ENCODE measurements at places on chromosomes 2 and 18.

DNA sequence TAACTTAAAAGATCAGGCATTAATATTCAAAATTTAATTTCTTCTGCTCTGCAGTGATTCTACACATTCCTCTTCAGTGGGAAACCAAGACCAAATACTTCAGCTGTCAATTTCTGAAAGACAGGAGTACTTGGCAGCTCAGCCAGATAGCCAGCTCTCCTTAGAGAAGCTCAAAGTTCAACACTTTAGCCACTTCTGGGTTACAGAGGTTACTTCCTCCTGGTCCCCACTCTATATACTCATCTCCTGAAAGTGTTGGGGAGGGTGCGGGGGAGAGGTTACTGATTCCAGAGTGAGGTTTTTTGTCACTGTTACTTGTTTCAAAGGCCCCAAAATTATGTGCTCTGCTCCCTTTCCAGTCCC, 4.1 kb downstream of the CYTIP start:
- DNase-seq: no peak

GRCh38 chr2:20453087-20453486, 6.2 kb downstream of the RHOB start:
- DNase-seq: no peak

- DNase-seq: no peak
These were observed 71.5 kb downstream of the KIAA1328 start for GRCh38 chr18:36900466-36900865.

DNA sequence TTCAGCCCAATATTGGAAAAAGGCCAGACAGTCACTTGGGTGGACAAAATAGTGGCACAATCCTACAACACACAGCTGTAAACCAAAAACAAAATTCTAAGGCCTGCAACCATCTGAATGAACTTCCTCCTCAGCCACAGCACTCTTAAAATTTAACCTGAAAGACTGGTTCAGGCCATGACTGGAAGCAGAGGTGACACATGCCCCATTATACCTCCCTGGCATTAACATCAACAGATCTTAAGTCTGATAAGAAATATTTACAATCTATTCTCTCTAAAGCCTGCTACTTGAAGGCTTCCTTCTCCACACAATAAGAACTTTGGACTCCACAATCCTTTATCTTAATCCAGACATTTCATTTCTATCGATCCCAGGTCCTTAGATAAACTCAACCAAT, 192.4 kb upstream of the LRP1B start:
- no peak for DNase-seq

DNA sequence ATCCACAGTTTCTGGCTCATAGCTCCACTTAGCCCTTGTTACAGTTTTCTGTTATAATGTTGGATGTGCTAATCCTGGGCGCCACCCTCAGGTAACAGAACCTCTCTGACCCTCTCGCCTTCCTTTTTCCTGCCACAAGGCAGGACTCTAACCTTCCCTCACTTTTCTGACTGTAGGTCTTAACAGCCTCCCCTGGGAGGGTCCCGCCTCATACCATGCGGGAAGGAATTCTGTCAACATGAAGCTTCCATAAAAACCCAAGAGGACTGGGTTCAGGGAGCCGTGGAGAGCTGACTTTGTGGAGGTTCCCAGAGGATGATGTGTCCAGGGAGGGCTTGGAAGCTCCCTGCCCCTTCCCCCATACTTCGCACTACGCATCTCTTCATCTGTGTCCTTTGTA, 11.9 kb upstream of the RAB17 start:
- no peak for DNase-seq

DNA sequence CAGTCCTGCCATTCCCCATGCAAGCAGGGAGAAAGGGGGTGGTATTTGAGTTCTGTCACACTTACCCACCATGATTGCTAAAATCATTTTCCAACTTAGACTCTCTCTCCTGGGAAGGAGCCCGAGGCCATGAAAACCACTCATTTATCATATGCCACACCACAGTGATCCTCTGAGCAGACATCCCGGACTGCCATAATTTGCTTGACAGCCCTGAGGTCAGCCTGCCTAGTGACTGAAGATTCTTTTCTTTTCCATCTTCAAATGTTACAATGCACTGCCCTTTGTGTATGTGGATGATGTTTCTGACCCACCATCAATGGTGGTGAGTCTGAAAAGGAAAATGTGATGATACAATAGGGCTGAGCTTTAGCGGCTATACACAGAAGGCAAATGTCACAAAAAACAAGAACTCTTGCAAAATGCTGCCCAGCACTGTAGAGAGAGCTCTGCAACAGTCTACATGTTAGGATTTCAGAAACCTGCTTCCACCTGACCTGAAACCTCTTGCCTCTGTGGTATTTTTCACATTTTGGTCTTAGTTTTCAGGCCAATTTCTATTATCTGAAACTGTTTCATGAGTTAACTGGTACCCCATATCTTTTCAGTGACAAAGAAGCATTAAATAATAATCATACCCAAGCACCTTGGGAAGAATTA, 272.8 kb downstream of the ZNF385B start:
- DNase-seq: no peak

GRCh38 chr18:48348739-48349138, 60.4 kb downstream of the ZBTB7C start:
- no peak for DNase-seq

DNA sequence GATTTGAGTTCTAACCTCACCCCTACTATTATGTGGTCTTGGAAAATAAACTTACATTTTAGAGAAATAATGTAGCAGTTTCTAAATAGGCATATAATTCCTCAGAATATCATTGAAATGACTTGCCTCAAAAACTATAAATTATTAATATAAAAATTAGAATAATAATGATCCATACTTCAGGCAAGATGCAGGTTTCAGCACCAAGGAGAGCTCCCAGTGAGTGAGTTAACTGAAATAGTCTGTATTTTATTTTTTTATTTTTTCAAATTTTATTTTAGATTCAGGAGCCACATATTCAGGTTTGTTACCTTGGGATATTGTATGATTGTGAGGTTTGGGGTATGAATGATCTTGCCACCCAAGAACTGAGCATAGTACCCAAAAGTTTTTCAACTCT, 472.2 kb upstream of the DCC start:
- DNase-seq: no peak

- no peak for DNase-seq
These were observed 8.2 kb upstream of the POTEE start for GRCh38 chr2:131201098-131201497.

- no peak for DNase-seq
These were observed 560.9 kb upstream of the PKDCC start for GRCh38 chr2:41486948-41487347.

- DNase-seq: no peak
These were observed 79.6 kb upstream of the B3GNT7 start for GRCh38 chr2:231315896-231316295.

DNA sequence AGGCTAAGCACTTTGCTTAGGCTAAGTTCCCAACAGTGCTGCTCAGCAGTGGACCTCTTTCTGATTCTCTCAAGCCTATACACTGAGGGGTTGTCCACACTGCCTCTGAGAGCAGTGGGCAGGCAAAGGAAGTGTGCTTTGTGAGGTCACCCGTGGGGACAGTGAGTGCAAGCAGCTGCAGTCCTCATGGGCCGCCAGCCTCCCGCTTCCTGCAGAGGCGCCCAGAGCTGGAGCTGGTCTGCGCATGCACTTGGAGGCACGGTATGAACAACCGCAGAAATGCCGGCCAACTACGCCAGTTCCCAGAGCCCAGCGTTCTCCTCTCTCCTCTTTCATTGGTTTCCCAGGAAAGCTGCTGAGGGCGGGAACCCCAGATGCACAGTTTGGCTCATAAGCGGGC, 149.5 kb upstream of the DLX2 start:
- DNase-seq: no peak

Data from Daoy (cell line).